DMS 273 treated with DMSO at 0.1 percent for 48 hours (cell line): ENCODE measurements at places on chromosomes 5 and 9.
A peak's percentile ranks its signal among the peaks of the same experiment; 100 is the strongest.

DNA sequence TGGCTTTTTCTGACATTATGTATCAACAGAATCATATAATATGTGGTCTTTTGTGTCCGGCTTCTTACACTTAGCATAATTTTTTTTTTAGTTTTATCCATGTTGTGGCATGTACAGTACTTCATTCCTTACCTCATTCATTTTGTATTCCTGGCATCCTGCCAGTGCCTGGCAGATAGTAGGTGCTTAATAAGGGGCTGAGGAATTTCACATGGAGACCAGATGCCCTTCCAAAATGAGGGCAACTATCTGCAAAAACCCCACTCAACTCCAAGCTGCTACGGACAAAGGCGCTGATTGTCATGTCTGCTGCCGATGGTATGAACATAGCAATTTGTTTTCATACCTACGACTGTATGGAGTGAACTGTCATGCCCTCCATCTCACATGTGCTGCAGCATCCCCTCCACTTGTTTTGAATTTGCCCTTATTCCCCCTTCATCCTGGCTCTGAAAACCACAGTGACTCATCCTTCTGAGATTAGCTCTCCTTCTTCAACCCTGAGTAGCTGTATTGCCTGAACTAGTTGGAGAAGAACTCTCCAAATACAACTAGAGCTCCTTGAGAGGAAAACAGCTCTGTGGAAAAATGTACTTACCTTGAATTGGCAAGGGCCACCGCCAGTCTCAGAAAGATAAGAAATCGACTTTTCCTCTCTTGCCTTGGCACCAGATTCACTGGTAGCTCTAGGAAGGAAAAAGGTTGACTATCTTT is 41.3 kb upstream of the FOXE1 start:
- no peak for DNase-seq

DNA sequence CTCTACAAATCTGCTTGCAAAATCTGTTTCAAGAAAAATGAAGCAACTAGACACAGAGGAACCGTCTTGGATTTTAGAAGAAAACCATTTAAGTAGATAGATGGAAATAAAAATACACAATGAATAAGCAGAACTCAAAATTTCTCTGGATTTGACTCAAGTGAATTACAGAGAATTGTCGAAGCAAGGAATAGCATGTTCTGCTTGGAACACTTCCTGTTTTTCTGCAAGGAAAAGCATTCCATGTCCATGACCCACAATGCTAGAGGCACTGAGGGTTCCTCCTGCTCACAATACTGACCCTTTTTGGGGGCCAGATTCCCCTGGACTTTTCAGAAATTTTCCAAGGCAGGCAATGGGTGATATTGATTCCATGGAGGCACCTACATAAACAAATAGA is 29.8 kb downstream of the PRUNE2 start:
- DNase-seq = no peak

- no peak for DNase-seq
Observed at GRCh38 chr5:147979761-147980160, 73.4 kb upstream of the C5orf46 start.

GRCh38 chr9:38009035-38009501 is 60.0 kb downstream of the SHB start:
- DNase-seq = no peak

DNA sequence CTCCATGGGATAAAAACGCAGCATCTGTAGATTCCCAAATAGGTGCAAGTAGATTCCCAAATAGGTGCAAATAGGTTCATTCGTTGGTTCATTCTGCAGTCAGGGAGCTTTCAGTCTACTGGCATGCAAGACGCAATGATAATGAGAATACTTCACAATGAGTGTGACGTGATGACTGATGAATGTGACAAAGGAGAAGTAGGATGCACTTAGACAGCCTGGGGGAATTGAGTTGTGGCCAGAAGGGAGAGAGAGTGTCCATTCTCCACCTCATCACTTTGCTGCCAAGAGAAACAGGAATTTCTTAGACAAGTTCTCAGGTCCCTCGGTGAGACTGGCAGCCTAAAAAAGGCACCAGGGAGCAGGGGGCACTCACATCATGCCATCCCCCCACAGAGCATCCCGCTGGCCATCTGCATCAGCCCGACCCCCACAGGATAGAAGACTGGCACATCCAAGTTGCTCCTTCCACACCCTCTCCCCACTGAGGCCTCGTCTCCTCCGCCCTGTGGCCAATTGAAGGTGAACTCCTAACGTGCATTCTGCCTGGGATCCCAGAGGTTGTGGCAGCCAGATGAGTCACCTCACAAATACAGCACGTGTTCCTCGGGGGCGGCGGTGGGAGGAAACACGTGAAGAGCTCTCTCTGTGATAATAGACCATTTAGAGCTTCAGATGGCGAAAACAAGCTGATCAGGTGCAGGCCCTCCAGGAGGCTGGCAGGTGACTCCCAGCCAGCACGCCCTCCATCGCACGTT is 19.9 kb upstream of the KCNIP1 start:
- no peak for DNase-seq

DNA sequence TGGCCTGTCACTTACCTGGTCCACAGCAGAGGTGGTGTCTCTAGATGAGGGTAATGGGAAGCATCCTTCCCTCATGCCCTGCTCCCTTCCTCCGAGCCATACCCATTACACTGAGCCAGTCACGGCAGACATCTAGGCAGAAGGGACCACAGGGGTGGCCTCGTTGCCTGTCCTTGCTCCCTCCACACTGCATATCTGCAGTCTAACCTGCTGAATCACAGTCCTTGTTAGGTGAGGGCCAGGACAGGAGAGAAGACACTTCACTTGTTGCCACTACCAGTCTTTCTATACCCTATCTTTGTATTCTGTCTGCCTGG is 18.4 kb upstream of the SPINK4 start:
- no peak for DNase-seq

DNA sequence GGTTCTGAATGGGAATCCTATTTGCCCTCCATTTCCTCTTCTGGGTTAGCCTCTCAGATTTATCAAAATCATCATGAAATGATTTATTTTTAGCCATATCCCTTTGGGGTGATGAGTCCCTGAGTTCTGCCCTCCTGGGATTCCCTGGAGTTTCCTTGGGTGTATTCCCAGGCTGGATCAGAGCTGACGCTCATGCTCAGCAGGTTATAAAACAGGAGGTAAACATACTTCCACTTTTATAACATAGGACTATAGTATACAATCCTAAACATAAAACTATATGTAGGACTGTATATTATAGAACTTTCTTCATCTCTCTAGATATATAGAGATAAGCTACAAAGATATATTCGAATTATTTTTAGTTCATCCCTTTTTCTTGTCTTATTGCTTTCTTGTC is 4.4 kb upstream of the PRRX2 start:
- no peak for DNase-seq

DNA sequence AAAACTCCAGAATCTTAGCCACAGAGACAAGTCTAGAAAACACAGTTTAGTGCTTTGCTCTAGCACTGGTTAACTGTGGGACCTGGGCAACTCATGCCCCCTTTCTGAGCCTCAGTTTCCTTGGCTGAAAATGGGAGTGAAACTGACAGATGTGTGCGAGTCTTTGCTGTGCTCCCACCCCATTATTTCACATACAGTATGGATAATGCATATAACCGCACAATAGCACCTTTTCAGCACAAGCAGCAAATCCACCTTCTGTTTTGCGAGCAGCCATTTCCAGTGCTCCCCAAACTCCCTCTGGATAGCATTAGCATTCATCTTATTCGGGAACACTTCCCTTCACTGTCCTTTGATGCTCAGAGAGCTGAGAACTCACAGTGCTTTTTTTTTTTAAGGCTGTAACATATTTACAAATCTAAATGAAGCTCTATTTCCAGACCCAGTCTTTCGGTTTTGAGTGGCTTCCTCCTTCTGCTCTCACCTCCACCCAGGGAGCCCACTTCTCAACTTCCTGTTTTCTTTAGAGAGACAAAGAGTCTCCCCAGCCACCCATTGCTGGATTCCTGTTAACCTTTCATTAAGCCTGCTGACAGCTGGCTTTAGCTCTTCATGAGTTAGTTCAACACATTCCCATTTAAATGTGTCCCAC is 49.2 kb downstream of the TIMD4 start:
- peak; percentile 38 for DNase-seq

DNA sequence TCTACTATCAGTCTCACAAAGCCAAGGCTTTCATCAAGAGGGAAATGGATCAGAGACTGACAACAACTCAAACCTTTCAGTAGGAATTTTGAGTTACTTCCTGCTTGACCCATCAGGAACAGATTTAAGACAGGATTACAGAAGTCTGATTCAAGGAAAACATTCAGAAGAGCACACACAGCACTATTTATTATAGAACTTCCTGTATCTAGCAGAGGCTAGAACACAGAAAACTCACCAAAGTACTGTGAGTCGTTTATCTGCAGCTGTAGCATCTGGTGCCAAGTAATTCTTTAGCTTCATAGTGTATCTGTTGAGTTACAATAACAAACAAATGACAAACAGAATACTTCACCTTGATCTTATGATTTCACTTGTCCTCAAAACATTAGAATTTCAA is 13.8 kb downstream of the LEAP2 start:
- DNase-seq = no peak

DNA sequence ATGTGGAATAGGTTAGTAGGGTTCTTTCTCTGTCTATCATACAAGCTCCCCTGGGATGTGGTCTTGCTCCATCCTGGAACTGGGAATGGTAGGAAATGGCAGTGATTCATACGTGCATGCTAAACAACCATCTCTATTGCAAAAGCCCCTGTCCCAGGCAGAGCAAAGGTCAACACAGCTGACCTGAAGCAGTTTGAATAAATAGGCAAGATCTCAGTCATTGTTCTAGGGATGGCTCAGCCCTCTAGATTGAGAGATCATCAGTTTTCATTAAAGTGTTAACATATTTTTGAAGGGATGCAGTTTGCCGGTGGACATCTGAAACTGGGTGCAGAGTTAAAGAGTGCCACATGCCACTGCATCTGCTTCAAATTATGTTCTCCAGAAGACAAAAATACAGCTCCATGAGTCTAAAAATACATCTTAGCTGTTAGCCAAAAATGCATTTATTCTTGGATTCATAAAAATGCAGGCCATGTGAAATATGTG is 224.1 kb downstream of the ESM1 start:
- no peak for DNase-seq

DNA sequence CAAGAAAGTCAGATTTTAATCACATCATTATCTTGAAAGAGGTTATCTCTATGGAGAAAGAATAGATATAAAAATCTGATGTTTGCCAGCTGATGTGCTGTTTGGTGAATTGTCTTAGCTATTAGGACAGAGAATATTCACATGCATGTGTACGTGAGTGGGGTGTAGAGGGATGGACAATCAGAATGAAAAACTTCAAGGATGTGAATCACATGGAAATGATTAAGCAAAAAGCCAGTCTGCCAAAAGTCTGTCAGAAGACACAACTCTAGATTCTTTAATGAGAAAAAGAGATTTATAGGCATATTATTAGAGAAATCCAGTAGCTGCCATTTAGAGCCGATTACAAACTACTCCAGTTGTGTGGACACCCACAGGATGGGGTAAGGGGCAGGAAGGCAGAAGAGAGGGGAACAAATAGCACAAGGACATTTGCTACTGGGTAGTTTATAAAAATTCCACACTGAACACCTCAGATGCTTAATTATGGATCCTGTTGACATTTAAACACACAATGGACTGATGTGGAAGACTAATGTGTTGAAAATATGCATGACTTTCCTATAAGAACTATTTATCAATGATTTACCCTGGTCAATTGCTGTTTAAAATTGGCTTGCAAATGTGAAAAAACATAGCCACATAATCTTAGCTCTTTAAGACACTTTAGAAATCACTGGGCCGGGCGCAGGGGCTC is 127.4 kb downstream of the PTTG1 start:
- no peak for DNase-seq

DNA sequence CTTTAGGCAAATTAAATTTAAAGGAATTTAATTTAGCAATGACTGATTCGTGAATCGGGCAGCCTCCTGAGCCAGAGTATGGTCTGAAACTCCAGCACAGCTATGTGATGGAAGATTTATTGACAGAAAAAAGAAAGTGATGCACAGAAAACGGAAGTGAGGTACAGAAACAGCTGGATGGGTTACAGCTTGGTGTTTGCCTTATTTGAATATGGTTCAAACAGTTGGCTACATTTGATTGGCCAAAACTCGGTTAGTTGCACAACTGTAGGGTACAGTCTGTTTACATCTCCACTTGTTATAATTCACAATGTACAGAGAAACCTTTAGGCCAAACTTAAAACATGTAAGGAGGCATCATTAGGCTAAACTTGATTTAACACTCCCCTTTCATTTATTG is 1716.1 kb upstream of the C9orf72 start:
- no peak for DNase-seq

DNA sequence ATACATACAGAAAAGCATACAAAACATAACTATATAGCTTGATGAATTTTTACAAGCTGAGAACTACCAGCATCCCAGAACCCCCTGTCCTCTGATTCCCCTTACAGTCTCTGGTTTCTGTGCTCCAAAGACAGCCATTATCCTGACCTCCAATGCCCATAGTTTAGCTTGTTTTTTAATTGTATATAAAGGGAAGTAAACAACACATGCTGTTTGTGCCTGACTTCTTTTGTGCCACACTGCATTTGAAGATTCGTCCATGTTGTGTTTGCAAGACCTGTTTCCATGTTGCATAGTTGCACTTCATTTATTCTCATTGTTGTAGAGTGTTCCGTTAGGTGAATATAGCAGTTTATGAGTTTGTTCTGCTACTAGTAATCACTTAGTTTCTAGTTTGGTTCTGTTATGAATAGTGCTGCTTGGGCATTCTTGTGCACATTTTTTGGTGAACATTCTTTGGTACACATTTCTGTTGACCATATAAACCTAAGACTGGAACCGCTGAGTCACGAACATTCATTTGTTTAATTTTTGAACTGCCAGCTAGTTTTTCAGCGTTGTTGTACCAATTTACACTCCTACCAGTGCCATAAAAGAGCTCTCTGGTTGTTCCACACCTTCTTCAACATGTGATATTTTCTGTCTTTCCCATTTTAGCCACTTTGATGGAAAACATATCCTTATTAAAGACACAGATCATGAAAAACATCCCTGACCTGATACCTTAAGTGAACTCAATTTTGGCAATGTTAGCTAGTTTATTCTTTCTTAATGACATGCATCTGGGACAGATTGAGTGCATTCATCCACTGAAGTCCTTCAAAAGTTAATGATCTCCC is 78.1 kb upstream of the ANXA1 start:
- no peak for DNase-seq

GRCh38 chr9:91117959-91118703 is 243.6 kb downstream of the AUH start:
- DNase-seq = no peak

GRCh38 chr5:92265804-92266203 is 882.7 kb upstream of the ARRDC3 start:
- no peak for DNase-seq

DNA sequence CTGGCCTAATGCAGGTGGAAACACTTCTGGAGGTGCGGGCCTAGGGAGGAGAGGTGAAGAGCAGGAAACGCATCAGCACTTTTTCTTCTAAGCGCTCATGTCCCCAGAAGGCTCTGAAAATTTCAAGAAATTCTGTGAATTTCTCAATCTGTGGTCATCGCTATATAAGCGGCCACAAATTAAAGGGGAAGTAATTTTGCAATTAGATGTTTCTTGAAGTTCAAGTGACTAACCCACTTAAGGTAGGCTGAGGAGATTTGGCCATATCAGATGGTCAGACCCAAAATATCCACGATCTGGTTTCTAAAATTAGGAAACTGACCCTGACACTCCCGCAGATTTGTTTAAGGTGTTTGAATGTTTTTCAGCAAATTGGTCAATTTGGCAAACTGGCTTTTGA is 16.6 kb upstream of the HMGCR start:
- no peak for DNase-seq
